ENCODE measurements at places on chromosomes 4 and X.

GRCh38 chr4:25750874-25751273 is 95.2 kb downstream of the SLC34A2 start:
- no peak for DNase-seq

GRCh38 chrX:38138157-38138891 is 82.3 kb downstream of the SRPX start:
- no peak for DNase-seq

DNA sequence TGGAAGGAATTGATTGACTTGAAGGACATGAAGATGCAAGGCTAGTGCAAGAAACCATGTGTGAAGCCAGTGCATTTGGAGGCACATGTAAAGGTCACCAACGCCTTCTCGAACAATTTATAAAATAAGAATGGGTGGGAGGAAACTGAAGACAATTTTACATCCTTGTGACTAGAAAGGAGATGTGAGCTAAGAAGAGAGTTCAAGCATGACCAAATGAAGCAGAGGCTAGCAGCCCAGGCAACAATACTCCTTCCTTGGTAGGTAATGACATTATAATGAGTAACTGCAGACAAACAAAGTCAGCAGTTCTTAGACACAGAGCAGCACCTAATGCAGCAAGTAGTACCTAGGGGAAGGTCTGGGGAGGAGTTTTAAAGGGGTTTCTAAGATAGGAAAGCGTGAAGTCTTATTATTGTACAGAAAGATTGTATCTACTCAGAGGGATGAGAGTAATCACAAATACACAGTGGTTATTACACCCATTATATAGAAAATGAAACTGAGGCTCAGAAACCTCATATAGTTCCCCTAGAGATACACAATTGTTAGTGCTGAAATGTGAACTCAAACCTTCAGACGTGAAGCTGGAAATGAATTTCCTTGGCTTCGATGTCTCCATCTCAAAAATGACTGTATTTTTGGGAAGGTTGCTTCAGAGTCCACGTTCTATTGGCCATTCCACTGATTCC is 56.1 kb downstream of the ATXN3L start:
- no peak for DNase-seq

DNA sequence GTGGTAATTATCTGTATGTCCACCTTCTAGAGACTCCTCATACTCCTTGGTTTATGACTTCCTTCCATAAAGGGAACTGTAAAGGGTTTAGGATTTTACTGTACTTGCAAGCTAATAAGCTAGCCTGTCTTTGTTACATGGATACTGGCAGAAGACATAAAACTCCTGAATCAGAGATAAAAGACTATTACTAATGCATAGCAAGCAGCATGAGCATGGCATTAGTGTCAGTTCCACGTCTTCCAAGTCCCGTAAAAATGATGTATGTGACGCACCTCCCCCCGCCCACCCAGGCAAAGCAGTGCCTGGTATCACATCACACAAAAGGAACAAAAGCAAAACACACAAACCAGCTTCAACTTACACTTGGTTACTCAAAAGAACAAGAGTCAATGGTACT is 71.0 kb downstream of the SLC10A6 start:
- DNase-seq: no peak

DNA sequence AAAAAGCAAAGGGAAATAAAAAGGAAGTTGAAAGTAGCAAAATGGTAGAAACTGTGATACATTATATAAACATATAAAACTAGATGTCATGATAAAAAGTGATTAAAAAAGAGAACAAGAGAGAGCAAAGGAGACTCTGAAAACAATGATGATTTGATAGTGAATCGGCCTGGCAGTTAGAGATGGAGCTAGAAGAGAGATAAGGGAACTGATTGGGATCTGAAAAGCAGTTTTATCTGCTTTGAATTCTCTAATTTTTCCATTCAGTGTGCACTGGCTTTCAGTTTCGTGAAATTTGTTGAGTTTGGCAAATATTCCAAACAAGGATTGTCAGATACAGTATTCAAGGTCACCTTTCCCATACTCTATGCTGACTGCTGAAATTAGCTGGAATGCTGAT is 21.9 kb upstream of the CCSER1 start:
- DNase-seq: no peak

GRCh38 chrX:118736394-118737010 is 9.1 kb downstream of the IL13RA1 start:
- no peak for DNase-seq

DNA sequence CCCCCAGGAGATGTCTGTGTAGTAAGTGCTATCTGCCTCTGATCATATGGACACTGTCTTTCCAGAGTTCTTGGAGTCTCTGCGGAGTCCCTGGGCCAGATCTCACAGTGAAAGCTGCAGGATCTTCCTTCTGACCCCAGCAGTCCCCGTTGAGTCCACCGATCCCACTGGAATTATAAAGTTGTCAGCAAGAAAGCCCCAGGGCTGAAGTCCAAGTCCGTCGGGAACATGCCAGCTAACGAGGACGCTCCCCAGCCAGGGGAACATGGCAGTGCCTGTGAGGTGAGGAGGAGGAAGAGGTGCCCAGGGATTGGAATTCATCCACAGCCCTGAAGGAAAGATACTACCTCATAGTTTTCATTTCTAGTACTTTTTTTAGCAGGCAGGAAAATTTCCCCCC is 9.3 kb downstream of the ZNF81 start:
- DNase-seq: no peak

GRCh38 chr4:19992471-19993093 is 259.1 kb upstream of the SLIT2 start:
- no peak for DNase-seq

- DNase-seq: peak; percentile 53
Observed at GRCh38 chrX:18871970-18872369, 111.9 kb downstream of the PHKA2 start.

GRCh38 chrX:129741880-129742758 is 3.3 kb downstream of the XPNPEP2 start:
- no peak for DNase-seq

DNA sequence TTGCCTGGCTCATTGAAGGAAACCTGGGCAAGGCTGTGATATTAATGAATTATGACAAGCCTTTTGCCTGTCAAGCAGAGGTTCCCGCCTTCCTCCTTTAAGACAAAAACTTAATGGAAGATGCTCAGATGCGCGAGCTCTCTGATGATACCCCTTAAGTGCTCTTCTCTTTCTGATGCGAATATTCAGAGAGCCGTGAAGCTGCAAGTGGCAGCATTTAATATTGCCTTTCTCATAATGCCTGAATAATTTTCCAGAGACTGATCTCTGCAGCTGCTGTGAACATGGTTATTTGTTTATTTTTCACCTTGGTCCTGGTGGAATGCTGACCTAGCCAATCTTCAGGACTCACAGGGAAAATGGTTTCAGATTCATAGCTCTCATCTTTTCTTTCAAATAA is 251.8 kb downstream of the TENM3 start:
- DNase-seq: no peak

DNA sequence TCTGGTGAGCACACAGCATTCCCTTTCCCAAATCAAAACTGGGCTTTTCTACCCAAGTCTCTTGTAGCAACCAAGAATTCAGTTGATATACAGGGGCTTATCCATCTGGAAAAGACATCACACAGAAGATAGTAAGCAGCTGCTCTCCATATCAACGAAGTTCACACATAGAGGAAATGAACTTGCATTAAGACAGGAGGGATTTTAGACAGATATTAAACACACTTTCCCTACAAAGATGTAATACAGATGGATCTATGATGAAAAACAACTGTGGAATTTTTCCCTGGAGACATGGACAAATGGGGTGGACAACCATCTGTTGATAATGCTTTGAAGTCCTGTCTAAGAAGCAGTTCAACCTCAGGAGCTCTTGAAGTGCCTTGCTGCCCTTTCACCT is 9.8 kb upstream of the PDE5A start:
- no peak for DNase-seq

GRCh38 chrX:82734140-82734539 is 774.0 kb upstream of the POU3F4 start:
- no peak for DNase-seq

DNA sequence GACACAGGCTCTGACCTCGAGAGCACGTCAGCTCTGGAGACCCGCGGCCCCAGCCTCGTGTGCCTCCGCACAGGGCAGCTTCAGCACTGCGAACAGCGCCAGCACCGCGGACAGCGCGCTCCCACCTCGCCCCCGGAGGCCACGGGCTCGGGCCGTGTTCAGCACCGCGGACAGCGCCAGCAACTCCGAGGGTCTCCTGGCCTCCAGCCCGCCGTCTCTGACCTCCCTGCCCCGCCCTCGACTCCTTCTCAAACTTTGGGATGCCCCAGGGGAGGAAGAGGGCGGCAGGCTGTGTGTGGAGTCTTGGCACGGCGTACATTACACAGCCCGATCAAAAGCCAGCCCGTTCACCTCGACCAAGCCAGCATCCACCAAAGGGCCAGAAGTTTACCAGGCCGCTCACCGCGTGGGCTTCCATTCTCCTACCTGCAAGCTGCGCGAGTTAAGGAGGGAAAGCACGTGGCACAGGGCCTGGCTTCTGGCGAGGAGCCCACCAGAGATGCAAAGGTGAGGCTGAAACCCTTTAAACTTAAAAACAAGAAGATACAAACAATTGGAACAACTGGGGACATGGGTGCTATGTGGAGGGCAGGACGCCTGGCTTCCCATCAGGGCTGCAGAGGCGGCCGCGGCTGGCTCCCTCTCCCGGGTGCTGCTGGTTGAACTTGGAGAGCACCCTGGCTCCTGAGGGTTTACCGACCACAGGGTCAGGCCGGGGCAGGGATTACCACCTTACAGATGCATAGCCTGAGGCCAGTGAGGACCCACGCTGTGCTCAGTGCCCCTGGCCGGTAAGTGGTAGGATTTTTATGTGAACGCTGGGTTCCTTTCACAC is 4.5 kb upstream of the NKX1-1 start:
- DNase-seq: peak; percentile 63

DNA sequence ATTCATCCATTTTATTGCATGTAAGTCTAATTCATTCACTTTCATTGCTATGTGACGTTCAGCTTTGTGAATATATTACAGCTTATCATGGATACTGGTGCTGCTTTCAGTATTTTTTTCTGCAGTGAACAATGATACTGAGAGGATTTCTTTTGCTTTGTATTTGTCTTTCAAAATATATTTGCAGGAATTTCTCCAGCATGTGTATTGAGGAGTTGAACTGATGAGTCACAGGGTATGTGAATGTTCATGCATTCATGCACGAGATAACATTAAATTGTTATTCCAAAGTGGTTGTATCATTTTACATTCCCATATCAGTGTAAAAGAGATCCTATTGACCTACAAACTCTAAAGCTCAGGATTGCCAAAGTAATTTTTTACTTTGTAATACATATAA is 283.8 kb upstream of the ARSJ start:
- DNase-seq: no peak

DNA sequence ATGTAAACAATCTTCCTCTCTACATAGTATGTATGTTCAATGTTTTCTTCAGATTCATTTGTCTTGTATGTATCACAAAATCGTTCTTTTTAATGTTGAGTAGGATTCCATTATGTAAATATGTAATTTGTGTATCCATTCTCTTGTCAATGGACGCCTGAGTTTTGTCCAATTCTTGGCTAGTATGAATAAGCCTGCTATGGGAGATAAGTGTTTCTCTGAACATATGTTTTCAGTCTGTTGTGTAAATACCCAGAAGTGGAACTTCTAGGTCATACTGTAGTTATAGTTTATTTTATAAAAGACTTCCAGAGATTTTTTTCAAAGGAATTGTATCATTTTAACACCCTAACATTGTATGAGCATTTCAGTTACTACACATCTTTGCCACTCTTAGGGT is 2.8 kb downstream of the SMIM31 start:
- DNase-seq: no peak

GRCh38 chrX:7330556-7330955 is 182.6 kb upstream of the PUDP start:
- no peak for DNase-seq

GRCh38 chrX:11886745-11887144 is 128.7 kb downstream of the MSL3 start:
- DNase-seq: no peak

- no peak for DNase-seq
Observed at GRCh38 chr4:161256716-161257115, 907.1 kb downstream of the FSTL5 start.

DNA sequence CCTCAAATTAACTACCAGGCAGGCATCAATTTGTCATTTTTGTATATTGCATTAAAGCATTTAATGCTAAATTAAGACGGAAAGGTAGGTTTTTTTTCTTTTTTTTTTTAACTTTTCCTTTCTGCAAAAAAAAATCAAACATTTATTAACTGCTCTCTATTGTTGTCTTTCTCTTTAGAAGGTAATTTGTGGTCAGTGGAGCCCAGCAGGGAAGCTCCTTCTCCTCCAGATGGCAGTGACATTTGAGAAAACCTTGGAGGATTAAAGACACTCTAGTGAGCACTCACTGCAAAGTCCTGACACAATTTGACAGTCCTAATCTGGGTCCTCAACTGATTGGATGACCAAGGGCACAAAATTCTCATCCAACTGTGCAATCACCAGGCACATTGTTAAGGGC is 102.4 kb downstream of the SLIT2 start:
- DNase-seq: no peak

DNA sequence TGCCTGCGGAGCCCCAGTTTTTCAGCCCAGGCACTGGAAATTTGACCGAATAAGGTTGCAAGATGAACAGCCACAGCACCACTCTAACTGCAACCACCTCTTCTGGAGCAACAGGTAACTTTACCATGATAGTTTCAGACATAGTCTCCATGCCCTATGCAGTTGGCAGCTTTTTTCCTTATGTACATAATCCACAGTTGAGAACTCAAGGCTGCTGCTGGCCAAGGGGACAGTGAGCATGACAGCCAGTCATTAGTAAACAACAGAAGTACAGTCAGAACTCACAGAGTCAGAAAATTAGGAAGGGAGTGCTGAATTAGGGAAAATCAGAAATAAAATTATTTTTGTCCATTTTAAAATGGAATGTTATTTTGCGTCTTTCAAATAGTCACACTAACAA is 192.7 kb upstream of the NHS start:
- no peak for DNase-seq

DNA sequence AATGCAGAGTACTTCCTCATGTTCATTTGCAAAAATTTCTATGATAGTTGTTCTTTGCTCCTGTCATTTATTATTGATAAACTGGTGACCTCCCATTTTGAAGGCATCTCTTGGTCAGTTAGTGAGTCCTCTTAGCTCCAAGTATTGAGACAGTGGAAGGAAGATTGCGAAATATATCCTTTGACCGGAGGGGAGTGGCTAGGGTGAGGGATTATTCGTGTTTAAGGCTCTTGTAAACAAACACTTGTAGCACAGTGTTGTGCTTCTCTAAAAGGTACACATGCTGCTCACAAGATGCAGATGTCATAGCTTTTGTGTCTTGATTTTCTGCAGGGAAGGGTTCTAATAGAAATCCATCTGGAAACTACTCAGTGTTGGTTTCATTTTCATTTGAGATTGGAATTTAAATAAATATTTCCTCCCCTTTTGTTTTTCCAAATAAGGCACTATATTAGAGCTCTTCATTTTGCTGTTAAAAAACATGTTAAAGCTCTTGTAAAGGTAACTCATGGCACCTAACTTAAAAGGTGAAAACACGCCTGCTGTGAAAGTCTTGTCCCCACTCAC is 21.8 kb downstream of the TXLNG start:
- no peak for DNase-seq

- no peak for DNase-seq
Observed at GRCh38 chr4:71303850-71304249, 35.0 kb upstream of the SLC4A4 start.

Data from heart left ventricle (tissue), 16 donors.